ENCODE measurements at places on chromosomes 6 and 20.
A peak's percentile ranks its signal among the peaks of the same experiment; 100 is the strongest.

DNA sequence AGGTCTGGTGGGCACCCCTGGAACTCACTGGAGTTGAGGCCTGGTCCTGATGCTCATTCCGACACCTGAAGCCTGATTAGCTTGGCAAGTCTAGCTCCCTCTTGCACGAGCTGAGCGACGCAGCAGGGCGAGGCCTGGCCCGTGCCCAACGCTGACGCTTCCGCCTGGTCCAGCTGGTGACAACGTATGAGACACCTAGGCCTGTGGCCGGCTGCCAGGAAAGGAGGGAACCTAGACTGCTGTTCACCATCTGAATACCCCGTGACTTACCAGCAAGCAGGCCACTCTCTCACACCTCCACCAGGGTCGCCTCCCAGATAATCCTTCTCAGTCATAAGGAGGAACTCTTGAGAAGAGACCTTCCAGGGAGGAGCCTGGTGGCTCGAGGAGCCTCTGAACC lies 24.5 kb downstream of the YTHDF1 start:
- no peak for DNase-seq

DNA sequence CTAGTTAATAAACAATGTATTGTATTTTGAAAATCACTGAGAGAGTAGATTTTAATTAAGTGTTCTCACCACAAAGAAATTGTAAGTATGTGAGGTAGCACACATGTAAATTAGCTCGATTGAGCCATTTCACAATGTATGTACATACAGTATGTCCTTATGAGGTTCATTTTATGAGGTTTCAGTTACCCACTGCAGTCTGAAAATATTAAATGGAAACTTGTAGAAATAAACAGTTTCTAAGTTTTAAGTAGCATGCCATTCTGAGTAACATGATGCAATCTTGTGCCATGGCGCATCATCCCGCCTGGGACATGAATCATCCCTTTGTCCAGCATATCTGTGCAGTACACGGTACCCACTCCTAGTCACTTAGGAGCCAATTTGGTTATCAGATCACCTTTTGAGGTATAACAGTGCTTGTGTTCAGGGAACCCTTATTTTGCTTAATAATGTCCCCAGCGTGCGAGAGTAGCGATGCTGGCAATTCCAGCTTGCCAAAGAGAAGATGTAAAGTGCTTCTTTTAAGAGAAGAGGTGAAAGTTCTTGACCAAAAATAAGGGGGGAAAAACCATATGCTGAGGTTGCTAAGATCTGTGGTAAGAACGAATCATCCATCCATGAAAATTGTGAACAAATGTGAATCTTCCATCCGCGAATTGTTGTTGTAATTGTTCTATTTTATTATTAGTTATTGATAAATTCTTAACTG lies 64.7 kb downstream of the KCNS1 start:
- DNase-seq, result peak; percentile 45

DNA sequence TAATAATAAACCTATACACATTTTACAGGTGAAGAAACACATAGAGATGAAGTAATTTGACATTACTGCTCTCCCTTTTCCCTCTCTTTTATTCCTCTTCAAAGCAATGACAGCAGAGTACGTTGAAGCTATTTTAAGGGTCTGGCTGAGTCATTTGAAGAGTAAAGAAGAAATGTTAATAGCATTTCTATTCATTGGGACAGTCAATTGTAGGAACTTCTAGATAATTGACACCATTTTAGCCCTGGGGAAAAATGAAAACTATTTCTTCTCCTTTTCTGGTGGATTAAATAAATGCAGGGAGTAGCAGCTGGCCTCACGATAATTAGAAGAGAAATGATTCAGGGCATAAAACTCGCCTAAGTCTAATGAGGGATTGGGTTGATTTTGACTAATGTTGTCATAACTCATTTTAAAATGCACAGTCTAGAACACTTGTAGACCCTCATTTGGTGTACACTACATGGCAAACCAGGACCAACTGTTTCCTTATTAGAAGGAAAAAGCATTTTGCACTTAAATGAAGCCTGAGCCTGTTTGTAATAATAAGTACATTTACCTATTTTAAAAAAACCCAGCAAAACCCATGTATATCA lies 48.1 kb downstream of the RIPOR2 start:
- no peak for DNase-seq

DNA sequence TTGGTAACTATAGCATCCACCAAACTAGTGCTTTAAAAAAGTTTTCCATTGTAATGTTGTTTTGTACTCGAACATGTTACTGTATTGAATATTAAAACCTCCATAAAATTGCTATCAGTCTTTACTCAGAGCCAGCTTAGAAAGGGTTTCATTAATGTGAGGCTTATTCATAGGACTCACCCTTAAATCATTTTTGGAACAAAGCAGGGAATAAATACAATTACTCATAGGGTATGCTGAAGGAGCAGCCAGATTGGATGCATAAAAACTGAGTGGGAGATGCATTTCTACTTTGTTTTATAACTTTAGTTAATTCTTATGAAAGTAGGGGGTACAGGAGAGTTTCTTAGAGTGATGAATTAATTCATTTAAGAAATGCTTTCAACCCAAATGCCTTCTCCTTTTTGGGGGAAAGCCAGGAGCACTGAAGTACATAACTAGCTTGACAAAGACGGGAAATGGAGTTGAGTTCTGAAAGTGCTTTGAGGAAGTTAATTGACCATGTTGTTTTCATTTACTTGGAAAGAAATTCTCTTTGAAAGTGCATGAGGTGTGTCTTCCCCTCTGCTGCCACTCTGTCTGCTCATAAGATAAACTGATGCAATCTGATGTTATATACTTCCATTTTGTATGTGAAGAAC lies 90.3 kb downstream of the RNF144B start:
- no peak for DNase-seq

DNA sequence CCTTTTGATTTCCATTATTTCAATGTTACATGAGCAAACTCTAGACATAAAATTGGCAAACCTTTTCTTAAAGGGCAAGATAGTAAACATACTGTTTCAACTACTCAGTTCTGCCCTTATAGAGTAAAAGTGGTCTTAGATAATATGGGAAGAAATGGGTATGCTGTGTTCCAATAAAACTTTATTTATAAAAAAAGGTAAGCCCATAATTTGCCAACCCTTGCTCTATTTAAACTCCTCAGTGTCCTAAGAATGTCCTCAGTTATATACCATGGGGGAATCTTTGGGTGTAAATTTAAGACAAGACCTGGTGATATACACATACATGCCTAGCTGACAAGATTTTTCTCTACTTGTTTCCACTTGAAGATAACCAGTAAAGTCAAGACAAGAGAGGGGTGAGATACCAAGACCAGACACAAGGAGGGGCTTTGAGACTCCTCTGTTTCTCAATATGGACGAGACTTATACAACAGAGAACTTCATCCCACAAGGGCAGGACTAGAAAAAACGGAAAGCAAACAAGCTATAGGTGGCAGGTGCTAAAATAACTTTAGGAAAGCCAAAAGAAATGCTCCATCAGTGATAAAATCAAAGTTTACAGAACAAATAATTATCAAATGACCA lies 10.5 kb downstream of the SNX3 start:
- DNase-seq, result no peak

- DNase-seq, result no peak
These were observed 2.8 kb upstream of the CALHM4 start for GRCh38 chr6:116550796-116551195.

DNA sequence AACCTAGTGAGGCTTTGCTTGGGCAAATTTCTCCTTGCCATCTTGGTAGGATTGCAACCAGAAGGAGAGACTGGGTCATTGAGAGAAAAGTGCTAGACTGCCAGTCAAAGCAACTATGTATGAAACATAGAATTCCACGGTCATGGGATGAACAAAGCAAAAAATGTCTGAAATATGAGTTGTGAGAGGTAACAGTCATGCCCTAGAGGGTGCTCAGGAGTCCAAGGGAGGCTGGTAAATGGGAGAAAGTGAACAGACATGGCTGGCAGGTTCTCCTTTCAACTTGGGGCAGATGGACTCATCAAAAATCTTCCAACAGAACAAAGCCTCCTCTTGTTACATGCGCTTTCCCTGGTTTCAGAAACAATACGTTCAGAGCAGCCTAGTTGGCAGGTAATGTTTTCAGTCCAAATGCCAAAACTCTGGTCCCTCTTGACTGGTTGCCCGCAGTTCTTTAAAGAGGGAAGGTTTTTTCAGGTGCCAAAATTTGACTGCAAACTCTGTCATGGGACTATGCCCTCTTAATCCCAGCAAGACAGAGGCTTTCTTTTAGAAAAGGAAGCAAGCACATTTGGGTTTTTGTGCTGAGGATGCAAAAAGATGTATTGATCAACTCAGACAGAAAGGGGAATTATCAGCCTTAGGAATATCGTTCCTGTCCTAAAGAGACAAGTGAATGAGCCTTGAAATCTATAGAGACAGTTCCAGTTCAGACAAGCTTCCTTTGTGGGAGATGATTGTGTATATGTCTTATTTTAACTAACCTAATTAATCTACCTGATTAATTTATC lies 68.5 kb upstream of the SASH1 start:
- no peak for DNase-seq

- no peak for DNase-seq
These were observed 218.7 kb downstream of the FUT9 start for GRCh38 chr6:96234444-96234843.

DNA sequence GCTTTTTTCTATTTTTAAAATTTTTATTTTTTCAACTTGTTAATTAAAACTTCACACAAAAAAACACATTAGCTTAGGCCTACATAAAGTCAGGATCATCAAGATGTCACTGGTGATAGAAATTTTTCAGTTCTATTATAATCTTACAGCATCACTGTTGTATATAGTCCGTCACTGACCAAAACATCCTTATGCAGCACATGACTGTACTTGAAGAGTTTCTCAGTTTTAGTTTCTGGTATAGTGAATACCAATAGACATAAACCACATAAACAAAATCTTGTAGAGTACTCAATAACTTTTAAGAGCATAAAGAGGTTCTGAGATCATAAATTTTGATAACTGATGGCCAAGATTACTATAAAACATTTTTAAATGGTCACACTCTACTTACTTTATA lies 71.8 kb downstream of the ASCC3 start:
- no peak for DNase-seq

DNA sequence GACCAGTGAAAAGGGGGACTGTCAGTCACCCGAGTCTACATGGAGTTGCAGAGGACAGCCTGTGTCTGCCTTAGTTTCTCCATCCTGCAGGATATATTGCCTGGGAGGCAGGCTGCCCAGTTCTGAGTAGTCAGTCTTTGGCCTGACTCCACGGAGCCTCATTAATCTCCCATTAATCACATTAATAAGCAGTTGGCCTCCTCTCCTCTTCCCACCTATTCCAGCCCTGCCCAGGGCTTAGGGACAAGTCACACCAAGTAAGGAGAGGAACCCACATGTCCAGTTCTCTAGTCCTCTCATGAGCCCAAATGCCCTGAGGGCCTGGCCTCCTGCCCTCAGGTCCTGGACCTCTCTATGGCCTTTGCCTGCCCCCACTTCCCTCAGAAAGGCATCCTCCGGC lies 1.3 kb upstream of the MUCL3 start:
- DNase-seq, result no peak

DNA sequence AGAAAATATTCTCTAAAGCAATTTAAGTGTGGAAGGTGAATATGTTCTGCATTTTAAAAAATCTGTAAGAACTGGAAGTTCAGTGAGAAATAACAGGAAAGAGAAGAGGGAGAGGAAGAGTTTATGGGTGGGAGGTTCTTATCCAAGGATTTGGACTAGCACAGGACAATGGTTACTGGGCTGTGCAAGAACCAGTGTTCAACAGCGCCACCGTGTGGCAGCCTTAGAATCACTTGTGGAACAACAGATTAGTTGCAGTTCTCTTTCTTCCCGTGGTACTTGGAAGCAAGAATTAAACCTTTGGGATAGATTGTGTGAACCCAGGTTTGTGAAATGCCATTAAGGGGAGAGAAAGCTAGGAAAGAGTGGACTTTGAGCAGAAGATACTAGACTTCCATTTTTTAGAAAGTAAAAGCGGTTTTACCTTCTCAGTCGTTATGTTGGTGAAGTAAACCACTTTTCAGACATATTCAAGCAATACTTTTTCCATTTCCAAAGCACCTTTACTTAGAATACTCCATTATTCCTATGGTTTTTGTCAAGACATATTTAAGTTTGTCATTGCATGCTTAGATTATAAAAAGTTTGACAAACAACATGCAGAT lies 436.7 kb downstream of the RNF144B start:
- DNase-seq, result peak; percentile 16

DNA sequence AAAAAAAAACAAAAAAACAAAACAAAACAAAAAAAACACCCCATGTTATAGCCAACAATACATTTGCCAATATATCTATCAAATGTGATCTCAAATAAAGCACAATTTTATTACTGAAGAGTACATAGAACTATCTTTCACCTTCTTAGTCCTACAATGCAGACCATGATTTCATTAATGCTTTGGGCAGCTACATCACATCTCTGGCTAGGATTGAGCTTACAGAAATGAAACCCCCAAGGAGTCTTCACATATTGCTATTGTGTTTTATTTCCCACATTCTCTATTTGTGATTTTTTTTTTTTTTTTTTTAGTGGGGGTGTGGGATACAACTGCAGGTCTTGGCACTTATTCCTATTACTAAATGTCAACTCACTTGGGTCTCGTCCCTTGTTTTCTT lies 189.3 kb downstream of the BACH2 start:
- no peak for DNase-seq

GRCh38 chr6:2047855-2048254 lies 197.6 kb downstream of the GMDS start:
- no peak for DNase-seq

DNA sequence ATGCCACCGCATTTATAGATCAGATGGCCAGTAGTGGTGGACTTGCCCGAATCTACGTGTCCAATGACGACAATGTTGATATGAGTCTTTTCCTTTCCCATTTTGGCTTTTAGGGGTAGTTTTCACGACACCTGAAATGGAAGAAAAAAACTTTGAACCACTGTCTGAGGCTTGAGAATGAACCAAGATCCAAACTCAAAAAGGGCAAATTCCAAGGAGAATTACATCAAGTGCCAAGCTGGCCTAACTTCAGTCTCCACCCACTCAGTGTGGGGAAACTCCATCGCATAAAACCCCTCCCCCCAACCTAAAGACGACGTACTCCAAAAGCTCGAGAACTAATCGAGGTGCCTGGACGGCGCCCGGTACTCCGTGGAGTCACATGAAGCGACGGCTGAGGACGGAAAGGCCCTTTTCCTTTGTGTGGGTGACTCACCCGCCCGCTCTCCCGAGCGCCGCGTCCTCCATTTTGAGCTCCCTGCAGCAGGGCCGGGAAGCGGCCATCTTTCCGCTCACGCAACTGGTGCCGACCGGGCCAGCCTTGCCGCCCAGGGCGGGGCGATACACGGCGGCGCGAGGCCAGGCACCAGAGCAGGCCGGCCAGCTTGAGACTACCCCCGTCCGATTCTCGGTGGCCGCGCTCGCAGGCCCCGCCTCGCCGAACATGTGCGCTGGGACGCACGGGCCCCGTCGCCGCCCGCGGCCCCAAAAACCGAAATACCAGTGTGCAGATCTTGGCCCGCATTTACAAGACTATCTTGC lies 725 bp downstream of the EEF1A1 start:
- DNase-seq, result peak; percentile 81

- no peak for DNase-seq
These were observed 238.8 kb upstream of the SLC35B3 start for GRCh38 chr6:8674126-8674525.

- no peak for DNase-seq
These were observed 221.3 kb downstream of the MOXD1 start for GRCh38 chr6:132179955-132180354.

- DNase-seq, result no peak
These were observed 100.1 kb upstream of the SUPT3H start for GRCh38 chr6:45477790-45478189.
